Gastroesophageal sphincter (tissue), 4 donors: ENCODE measurements at places on chromosomes 5 and 9.

DNA sequence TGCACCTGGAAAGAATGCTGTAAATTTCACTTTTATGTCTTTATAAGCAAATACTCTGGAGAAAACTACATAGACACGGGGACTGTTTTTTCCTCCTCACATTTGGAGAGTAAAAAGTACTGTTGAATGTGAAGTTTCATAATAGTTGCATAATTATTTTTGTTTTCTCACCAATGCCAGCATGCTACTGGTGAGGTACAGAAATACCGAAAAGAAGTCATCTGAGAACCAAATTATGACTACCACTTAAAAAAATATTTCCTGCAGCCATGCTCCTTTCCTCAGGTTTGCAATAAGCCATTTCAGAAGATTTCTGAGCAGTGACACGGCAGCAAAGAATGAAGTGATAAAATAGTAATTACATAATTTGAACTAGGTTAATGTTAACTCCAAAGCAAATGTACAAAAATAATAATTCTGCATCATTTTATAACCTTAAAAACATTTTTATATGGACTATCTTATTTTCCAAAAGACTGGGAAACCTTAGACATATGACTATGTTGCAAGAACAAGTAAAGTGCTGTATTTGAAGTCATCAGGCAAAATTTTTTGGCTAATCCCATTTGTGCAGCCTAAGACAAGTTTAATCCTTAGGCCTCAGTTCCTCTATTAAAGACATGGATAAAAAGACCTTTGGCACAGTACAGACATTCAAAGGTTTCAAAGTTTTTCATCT lies 144.7 kb downstream of the PCSK1 start:
- ATAC-seq = peak; percentile 66

GRCh38 chr9:81716409-81716808 lies 27.1 kb upstream of the TLE1 start:
- ATAC-seq = no peak

DNA sequence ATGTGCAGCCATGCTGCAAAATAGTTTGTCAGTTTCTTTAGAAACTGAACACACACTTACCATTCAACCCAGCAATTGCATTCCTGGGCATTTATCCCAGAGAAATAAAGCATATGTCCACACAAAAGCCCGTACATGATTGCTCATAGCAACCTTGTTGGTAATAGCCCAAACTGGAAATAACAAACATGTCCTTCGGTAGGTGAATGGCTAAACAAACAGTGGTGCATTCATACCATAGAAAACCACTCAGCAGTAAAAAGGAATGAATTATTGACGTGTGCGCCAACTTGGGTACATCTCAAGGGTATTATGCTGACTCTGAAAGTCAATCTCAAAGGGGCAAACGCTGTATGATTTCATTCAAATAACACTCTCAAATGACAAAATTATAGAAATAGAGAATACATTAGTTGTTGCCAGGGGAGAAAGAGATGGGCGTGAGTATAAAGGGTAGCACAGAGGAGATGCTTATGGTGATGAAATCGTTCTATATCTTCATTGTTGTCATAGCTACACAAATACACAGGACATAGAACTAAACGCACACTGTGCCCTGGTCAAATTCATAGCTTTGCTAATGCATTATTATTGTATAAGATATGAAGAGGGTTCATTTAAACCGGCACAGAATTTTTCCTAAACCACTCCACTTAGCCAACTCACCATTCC lies 58.2 kb downstream of the DRD1 start:
- no peak for ATAC-seq

- ATAC-seq = no peak
These were observed 114.9 kb downstream of the MLLT3 start for GRCh38 chr9:20507431-20507830.

DNA sequence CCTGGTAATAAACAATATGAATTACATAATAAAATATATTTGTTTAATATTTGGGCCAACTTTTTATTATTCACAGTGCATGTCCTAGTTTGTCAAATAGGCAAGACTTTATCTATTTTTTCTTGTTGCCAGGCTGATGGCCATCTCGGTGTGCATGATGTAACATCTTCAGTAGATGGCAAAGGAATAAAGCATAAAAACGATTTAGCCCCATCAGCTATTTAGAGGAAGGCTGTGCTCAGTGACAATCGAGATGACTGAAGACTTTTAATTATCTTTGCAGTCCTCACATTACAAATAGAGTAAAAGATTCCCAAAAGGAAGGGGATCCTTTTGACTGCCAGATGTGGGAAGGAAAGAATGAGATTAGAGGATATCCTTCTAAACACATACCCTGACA lies 358.5 kb downstream of the PTPRD start:
- ATAC-seq = no peak

GRCh38 chr9:133352635-133353340 lies 3.5 kb downstream of the SURF1 start:
- ATAC-seq = no peak

GRCh38 chr9:8115570-8115969 lies 316.0 kb upstream of the DMAC1 start:
- ATAC-seq = no peak

DNA sequence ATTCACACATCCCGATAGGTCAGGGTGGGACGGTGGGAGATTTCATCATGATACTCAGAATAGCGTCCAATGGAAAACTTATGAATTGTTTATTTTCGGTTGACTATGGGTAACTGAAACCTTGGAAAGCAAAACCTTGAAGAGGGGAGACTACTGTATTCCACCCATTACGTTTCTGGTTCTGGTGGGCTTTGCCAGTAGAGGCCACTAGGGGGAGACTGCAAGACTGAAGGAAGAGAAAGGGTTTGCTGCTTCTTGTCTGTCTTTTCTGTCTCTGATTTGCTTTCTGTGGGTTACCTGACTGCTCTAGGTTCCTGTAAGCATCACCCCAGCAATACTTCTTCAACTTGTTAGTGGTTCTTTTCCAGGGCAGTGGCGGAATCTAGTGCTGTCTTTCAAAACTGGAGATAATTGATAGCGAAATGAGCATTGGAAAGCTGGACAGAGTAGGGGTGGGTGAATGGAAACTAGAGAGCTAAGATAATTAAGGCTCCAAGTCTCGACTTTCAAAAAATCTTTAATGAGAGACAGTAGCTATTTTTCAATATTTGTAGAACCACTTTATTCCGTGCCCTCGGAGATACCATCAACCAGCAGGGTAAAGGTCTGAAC lies 27.0 kb downstream of the GRIN3A start:
- no peak for ATAC-seq

DNA sequence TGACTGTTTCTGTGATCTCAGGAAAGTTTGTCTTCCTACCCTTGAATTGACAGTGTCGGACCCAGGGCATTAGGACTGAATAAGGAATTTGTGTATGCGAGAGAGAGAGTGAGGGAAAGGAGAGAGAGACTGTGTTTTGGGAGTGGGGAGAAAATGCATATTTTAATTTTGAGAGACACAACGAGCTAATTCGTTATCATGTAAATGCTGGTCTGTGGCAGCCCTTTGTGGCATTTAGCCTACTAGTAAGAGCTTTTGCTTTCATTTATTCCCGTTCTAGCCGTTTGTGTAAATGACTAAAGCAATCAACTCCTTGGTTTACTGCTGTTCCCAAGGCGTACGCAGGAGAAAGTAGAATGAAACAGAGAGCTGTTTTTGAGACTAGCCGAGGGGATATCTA lies 79.8 kb upstream of the MAMDC2 start:
- no peak for ATAC-seq
